ENCODE measurements at places on chromosomes 11 and 22.

GRCh38 chr11:64339754-64340408, at the start of gene CCDC88B:
CCDC88B (plus strand) TSS chr11:64340204; CDS start chr11:64340267, 63 bp downstream.
- DNase-seq = no peak

GRCh38 chr11:10255388-10256125, 38.5 kb downstream of the SBF2 start:
- no peak for DNase-seq

- DNase-seq = no peak
Measured at GRCh38 chr22:17198170-17199002, 20.8 kb downstream of the ADA2 start.

GRCh38 chr11:35826006-35826405, 117.9 kb upstream of the LDLRAD3 start:
- peak; percentile 9 for DNase-seq

DNA sequence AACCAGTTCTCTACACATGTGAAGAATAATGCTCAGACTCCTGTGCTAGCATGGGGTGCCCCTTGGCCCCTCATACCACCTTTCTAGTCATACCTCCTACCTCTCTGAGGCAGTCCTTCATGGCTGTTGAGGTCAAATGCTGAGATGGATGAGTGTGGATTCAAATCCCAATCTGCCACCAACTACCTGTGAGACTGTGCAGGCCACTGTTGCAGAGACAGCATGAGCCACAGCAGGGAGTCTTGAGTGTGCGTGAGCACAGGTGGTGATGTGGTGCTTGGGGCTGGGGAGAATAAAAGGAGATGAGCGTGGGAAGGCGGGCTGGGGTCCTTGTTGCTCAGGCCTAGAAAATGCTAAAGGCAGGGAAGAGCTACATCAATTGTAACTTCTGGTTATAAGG, 218.0 kb upstream of the E2F8 start:
- no peak for DNase-seq

GRCh38 chr11:124729571-124729970, 10.2 kb upstream of the NRGN start:
- no peak for DNase-seq

DNA sequence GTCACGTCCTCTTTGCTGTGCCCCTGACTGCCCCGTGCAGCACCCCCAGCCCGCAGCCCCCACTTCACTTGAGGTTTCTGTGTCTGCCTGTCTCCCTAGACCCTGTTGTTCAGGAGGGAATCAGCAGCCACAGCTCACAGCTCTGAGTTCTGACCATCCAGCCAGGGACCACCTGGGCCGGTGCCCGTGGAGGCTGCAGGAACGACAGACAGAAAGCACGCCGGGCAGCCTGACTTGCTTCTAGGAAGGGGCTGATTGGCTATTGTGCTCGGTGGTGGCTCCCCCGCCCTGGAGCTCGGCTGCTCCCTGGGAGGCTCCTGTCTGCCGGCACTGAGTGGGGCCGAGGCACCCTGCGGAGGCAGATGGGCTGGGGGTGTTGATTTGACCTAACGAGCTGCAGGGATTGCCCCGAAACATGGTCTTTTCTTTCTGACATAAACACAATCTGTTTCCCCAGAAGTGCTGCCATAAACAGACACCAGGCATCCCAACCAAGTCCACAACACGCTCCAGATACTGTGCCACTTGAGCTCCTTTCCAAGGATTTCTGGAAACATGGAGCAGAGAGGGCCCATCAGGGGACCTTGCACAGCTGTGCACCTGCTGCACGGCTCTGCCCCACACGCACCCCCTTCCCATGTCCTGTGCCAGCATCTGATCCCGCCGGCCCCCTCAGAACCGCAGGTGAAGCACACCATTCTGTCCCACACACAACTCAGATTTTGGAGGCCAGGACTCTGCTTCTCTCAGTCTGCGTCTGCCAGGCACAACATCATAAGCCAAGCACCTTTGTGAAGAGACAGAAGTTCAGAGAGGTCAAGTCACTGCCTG, 855.9 kb downstream of the TBC1D22A start:
- DNase-seq = no peak

DNA sequence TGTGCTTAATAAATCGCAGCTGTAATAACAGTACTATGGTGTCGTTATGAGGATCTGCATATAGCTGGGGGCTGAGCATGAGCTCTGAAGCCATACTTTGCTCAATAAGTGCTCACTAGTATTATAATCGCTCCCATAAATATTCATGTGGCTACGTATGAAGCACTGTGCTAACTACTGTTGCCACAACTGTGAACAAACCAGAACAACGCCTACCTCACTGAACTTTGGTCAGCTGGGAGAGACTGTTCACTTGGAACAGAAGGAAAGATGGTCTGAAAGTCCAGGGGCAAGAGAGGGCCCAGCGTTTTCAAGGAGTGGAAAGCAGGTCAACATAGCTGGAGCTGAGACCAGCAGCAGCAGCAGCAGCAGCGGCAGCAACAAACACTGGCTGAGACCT, 141.6 kb downstream of the EFCAB6 start:
- no peak for DNase-seq

Measured in HepG2 (cell line).